ENCODE measurements at places on chromosomes 11 and 22.

DNA sequence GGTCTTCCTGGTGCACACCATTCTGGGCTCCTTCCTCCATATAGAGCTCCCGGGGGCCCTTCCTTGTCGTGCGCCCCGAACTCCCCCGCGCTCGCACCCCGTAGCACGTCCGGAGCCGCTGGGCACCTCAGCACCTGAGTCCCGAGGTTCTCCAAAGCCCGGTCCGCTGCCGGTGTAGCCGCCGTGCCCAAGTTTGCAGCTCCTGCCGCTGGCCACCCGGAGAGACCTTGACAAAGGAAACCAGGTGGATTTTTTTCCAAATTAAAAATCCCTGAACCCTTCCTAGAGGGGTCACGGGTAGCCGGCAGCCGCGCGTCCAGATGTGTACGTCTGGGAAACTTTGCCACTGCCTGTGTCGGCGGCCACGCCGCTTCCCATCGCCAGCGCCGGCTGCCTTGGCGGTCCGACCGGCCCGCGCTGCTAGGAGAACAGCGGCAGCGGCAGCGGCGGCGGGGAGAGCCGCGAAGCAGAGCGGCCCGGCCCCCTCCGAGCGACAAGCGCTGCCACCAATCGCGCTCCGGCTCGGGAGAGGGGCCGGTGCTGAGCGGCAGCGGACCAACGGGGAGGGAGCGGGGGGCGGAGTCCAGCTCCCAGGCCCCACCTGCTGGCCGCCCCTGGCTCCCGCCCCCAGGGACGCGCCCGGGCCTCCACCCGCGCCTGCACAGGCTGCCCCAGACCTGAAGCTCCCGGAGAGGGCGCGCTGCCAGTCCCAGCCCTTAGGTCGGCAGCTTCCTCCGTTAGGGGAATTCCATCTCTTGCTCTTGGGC is at the start of gene GALNT18:
TSS of gene GALNT18 (minus strand) at position 433 of the 767 bp plus-strand sequence.
- DNase-seq: peak; percentile 17

DNA sequence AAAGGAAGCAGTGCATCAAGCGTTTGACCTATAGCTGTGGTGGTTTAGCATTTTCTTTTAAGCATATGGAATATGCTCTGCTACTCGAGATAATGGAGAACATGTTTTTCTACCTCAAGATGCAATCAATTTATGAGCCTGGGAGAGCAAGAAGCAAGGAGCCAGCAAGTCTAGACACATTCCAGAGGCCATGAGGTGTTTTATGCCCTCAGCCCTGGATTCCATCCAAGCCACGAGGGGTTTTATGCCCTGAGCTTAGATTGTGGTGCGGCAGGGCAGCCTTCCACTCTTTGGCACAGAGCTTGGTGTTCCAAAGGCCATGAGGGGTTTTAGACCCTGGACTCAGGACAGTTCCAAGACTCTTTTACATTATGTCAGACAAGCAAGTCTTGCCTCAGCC is 11.7 kb upstream of the DNAJB13 start:
- DNase-seq: no peak

GRCh38 chr11:45097721-45098493 is 48.5 kb upstream of the PRDM11 start:
- DNase-seq: no peak

DNA sequence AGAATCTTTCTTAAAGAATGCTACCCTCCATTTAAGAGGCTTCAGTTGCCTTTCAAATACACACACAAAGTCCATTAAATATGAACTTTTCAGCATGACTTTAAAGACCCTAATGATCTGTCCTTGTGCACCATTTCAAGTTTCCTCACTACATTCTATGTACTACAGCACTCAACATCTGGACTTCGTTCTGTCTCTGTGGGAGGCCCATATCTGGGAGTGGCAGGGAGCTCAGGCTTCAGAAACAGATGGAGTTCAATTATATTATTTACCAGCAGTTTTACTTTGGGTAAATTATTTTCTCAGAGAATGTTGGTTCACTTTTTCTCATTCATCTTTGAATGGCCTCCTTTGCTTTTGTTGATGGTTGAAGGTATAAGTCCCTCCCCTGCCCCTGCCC is 67.4 kb downstream of the ANO3 start:
- DNase-seq: no peak

DNA sequence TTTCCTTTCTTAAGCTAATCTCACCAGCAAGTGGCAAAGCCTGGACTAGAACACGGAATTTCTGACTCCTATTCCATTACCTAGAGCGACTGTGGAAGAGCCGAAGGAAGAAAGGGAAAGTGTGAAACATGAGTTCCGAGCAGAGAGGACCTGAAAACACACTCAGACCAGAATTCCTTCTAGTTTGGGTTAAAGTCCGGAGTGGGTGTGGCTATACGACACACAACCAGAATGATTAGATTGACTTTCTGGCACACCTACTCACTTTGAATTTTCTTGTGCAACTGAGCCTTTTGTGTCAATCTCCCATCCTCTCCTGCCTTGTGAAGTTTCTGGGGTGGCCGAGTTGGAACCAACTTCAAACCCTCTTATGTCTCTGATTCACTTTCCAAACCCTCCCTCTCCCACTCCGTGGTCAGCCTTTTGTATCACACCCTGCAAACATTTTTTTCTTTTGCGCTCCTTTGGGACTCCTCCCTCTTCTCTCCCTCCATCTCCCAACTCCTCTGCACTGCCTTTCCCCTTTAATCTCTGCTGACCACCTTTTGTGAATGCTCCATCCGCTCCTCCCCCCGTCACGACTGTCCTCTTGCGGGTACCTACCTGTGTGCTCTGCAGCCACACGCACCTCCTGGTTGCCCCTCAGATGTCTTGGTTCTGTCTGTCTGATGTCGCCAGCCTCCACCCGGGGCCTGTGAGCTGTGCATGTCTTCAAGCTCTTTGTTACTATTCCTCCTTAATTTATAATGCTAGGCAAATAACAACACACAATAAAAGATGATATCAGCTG is 86.3 kb upstream of the BLID start:
- no peak for DNase-seq

- DNase-seq: no peak
Observed at GRCh38 chr22:49519117-49519737, 308.4 kb downstream of the BRD1 start.

DNA sequence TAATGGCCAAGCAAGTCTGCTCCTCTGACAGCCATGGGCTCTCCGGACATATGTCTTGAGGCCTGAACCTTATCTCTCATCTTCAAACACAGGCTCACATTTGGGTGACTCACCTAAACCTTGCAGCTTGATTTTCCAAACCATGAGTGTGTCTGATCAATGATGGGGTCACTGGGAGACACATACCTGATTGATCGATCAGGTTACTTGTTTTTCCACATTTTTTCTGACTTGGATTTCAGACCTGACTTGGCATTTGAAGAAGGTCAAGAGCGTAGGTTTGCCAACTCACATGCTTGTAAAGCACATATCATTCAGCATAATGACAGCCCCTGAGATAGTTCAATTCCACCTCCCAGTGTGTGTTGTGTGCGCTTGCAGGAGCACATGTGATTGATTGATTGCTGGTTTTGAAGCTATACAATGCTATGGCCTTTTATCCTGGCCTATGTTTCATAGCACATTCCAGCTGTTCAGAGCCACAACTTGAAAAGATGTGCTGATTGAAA is 116.7 kb upstream of the KIRREL3 start:
- DNase-seq: no peak

DNA sequence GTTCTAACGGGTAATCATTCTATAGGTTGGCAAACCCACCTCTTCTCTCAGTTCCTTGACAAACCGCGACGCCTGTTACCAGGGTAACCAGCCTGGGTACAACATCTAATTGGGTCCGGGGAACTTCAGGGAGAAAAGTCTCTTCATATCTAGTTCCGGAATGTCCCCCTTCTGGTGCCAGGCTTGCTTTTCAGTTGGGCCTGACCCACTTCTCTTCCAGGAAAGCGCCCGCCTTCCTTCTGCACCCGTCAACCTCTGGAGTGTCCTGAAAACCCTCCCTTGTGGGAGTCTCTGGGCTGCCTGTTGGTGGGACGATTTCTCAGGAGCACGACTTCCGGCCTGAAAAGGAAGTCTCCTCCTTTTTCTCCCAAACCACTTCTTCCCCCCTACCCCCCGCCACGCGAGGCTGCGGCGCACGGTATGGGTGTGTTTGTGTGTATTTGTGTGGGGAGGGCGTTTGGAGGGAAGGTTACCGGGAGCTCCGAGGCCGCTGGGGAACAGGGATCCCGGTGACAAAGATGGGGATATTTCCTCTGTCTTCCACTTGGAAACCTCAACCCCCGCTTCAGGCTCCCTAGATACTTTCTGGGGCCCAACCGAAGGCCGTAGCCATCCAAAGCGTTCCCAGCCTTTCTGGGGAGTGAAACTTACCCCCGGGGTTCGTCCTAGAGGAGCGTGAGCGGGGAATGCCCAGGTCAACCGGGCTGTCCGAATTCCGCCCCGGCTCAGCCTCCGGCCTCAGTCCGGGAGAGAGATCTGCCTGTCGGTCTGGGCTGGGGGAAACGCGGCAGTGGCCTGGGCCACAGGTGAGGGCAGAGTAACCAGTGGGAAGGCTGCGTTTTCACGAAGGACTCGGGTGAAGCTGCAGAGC is at the start of the genes NKAPD1 and PIH1D2:
TSS of gene NKAPD1 (plus strand) at position 359 of the 871 bp plus-strand sequence. CDS start 1,276 bp downstream, outside the sequence.
TSS of gene PIH1D2 (minus strand) at position 77 of the 871 bp plus-strand sequence. CDS start 843 bp downstream, outside the sequence.
- peak; percentile 59 for DNase-seq

GRCh38 chr11:59943997-59944714 is 5.9 kb downstream of the OOSP1 start:
- no peak for DNase-seq

- DNase-seq: no peak
Observed at GRCh38 chr11:132639403-132639802, 892.9 kb downstream of the OPCML start.

- no peak for DNase-seq
Observed at GRCh38 chr22:43951391-43951790, 3.9 kb upstream of the SAMM50 start.

- no peak for DNase-seq
Observed at GRCh38 chr22:17999851-18000250, 24.5 kb downstream of the MICAL3 start.

- DNase-seq: no peak
Observed at GRCh38 chr11:114122686-114123085, 63.2 kb downstream of the ZBTB16 start.

DNA sequence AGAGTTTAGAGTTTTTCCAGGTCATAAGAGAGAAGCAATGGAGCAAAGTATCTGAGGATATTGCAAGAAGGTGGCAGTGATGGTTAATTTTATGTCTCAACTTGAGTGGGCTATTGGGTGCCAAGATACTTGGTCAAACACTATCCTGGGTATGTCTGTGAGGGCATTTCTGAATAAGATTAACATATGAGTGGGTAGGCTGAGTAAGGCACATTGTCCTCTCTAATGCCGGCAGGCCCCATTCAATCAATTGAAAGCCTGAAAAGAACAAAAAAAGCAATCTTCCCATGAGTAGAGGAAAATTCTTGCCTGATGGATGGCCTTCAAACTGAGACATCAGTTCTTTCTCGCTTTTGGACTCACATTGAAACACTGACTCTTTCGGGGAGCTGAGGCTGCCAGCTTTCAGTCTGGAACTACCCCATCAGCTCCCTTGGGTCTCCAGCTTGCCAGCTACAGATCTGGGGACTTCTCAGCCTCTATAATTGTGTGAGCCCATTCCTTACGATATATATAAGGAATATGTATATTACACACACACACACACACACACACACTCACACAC is 228.8 kb downstream of the BUD13 start:
- DNase-seq: no peak

GRCh38 chr22:40345271-40345670 is 1.0 kb upstream of the ADSL start:
- no peak for DNase-seq

DNA sequence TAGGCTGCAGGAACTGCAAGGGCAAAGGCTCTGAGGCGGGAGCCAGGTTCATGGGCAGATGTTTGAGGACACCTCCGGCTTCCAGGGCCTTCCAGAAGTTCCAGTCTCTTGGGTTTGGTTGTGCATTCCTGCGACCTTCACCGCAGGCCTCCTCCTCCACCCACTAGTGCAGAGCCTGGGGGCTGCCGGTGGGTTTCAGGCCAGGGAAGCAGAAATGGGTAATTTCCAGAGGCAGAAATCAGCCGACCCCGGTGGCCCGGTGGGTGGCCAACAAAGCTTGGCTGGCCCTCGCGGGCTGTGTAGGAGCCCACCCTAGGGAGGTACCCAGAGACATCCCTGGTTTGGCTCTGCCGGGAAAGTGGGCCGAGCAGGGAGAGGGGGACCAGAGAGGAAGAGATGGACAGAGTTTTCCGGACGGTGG is 417 bp upstream of the PHETA2 start:
- no peak for DNase-seq

- no peak for DNase-seq
Observed at GRCh38 chr11:74540270-74540669, 46.7 kb upstream of the LIPT2 start.

DNA sequence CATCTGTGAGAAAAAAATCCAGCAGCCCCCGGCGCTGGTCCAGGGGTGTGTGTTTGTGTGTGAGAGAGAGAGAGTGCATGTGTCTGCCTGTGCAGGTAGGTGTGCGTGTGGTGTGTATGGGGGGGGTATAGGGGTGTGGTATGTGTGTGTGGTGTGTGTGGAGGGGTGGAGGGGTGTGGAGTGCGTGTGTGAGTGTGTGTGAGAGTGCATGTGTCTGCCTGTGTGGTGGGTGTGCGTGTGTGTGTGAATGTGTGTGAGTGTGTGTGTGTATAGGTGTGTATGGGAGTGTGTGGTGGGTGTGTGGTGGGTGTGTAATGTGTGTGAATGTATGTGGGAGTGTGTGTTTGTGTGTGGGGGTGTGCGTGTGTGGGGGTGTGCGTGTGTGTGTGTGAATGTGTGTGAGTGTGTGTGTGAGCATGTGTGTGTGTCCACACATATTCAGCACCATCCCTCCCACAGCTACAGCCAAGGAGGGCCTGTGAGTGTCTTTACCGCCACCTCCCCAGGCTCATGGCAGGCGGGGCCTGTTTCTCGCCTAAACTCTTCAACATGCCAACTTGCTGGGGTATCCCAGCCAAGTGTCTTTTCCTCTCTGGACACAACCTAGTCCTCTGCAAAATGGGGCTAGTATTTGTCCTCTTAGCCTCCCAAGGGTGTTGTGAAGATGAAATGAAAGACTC is 11.9 kb downstream of the LMO1 start:
- DNase-seq: no peak
